ENCODE measurements at places on chromosomes 5 and 9. TPM values are rescaled to one million over a fixed set of nuclear protein-coding genes. Genes with fewer than 3 reads are reported as not detected.

The CNTNAP3B gene
- polyA plus RNA-seq = 1.1 TPM

The NUTM2G gene
- polyA plus RNA-seq = not detected

The ASPN gene
- polyA plus RNA-seq = 0.02 TPM

The DBH gene
- not detected for polyA plus RNA-seq

The CER1 gene
- polyA plus RNA-seq = not detected

Measured in foreskin keratinocyte (primary cell).